A549 treated with GW870086 at 1 μM for 4 hours (cell line): ENCODE measurements at places on chromosomes 7 and 10. TPM values are rescaled to one million over a fixed set of nuclear protein-coding genes. Genes with fewer than 3 reads are reported as not detected.

TACR2 gene
- total RNA-seq = 0.07 to 0.18 TPM (median 0.13 TPM) in 4 of 5 replicates, not detected in the other

CPED1 gene
- not detected in 5 replicates for total RNA-seq

SH2B2 gene
- total RNA-seq = 2.1 to 3.8 TPM (median 3.6 TPM) in 5 replicates

PDE1C gene
- 2.5 to 3.8 TPM (median 3.3 TPM) in 5 replicates for total RNA-seq

TRIM73 gene
- 1.2 to 2.7 TPM (median 2.4 TPM) in 5 replicates for total RNA-seq

SKIDA1 gene
- total RNA-seq = 0.61 to 1.1 TPM (median 0.91 TPM) in 5 replicates

CALD1 gene
- total RNA-seq = 82.0 to 138 TPM (median 121 TPM) in 5 replicates

MAT1A gene
- total RNA-seq = 0.03 to 0.05 TPM in 2 of 5 replicates, not detected in the others

ZNF425 gene
- 1.0 to 1.7 TPM (median 1.4 TPM) in 5 replicates for total RNA-seq

AGR2 gene
- 104 to 168 TPM (median 145 TPM) in 5 replicates for total RNA-seq

DMBT1 gene
- 0.18 to 0.23 TPM (median 0.19 TPM) in 5 replicates for total RNA-seq

SNX10 gene
- 4.2 to 6.1 TPM (median 4.5 TPM) in 5 replicates for total RNA-seq

CPA4 gene
- total RNA-seq = 3.2 to 5.4 TPM (median 4.7 TPM) in 5 replicates

FBXO24 gene
- 0.15 to 0.51 TPM (median 0.34 TPM) in 5 replicates for total RNA-seq

SPDYE9 gene
- total RNA-seq = not detected in 5 replicates

SPOCK2 gene
- total RNA-seq = 0.24 to 0.51 TPM (median 0.36 TPM) in 5 replicates

CCDC136 gene
- total RNA-seq = 1.1 to 2.3 TPM (median 2.2 TPM) in 5 replicates

ACTL6B gene
- not detected in 5 replicates for total RNA-seq

POLR2J3 gene
- 14.5 to 41.0 TPM (median 36.3 TPM) in 5 replicates for total RNA-seq

IQUB gene
- total RNA-seq = 0.12 TPM in 1 of 5 replicates, not detected in the others

UCN3 gene
- not detected in 5 replicates for total RNA-seq

ADRB1 gene
- 0.62 to 1.6 TPM (median 1.1 TPM) in 5 replicates for total RNA-seq

SLC39A12 gene
- not detected in 5 replicates for total RNA-seq

DHX32 gene
- 28.7 to 38.5 TPM (median 38.0 TPM) in 5 replicates for total RNA-seq

INA gene
- total RNA-seq = 20.9 to 29.2 TPM (median 23.3 TPM) in 5 replicates

PDE6C gene
- not detected in 5 replicates for total RNA-seq

MKX gene
- not detected in 5 replicates for total RNA-seq

CLDN15 gene
- 7.0 to 11.5 TPM (median 10.7 TPM) in 5 replicates for total RNA-seq

MYO1G gene
- total RNA-seq = 0.10 to 0.26 TPM (median 0.17 TPM) in 5 replicates

NACAD gene
- total RNA-seq = 0.10 to 0.28 TPM (median 0.23 TPM) in 5 replicates

UTF1 gene
- total RNA-seq = 0.12 TPM in 1 of 5 replicates, not detected in the others

TBXAS1 gene
- total RNA-seq = 9.7 to 15.9 TPM (median 14.3 TPM) in 5 replicates

DNAJB12 gene
- 31.4 to 33.6 TPM (median 32.3 TPM) in 5 replicates for total RNA-seq

OR2A1 gene
- total RNA-seq = not detected in 5 replicates

GJD4 gene
- 0.08 TPM in 2 of 5 replicates, not detected in the others for total RNA-seq

GRID2IP gene
- 0.03 TPM in 1 of 5 replicates, not detected in the others for total RNA-seq

ZNF503 gene
- total RNA-seq = 8.7 to 12.1 TPM (median 11.6 TPM) in 5 replicates

DRGX gene
- 0.05 TPM in 1 of 5 replicates, not detected in the others for total RNA-seq

PIK3CG gene
- not detected in 5 replicates for total RNA-seq

SPDYE1 gene
- not detected in 5 replicates for total RNA-seq
